ENCODE measurements at places on chromosomes 16 and 17.

GRCh38 chr17:58641887-58642311, 49.9 kb downstream of the TEX14 start:
- DNase-seq = no peak

- no peak for DNase-seq
These were observed 2.2 kb downstream of the SH2B1 start for GRCh38 chr16:28865722-28866453.

GRCh38 chr17:43576563-43577229, 30.6 kb upstream of the ETV4 start:
- DNase-seq = peak; percentile 70

DNA sequence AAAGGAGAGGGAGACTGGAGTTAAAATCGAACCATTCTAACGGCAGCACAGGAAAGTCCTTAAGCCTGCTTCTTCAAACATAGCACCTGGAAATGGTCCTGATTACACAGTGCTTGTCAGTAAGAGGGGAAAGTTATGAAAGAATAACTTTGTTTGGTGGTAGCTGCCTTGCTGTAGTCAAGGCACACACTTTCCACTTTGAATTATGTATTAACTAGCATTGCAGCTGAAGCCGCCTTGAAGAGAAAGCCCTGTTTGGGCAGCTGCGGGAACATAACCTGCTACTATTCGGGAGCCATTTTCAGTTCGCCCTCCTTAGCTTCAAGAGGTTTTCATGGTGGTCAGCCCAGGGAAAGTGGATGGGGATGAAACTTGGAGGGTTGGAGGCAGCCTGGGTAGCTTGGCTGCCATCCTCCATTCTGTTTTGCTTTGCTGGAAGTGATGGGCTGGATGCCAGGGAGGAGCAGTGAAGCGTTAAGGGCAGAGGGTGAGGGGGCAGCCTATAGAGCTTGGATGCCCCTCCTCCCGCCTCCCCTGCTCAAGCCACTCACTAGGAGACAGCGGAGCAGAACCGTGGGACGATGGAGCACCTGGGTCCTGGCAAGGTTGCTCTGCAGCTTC, 5.3 kb upstream of the HAS3 start:
- DNase-seq = no peak

DNA sequence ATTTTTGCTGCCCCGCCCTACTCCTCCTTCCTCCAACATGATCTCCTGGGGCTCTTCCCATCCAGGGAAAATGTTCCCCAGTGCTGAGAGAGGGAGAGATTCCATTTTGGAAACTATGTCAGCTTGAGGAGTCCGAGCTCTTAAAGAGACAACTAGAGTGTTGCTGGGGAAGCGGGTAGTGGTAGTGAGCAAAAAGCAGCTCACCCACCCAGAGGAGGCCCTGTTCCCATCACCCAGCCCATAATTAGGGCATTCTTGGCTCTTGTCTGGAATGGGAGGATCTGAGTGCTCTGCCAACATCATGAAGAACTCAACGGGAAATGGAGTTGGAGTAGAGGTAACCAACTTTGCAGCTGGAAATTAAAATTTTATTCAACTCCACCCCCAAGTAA, 9.1 kb upstream of the MSL1 start:
- DNase-seq = no peak

DNA sequence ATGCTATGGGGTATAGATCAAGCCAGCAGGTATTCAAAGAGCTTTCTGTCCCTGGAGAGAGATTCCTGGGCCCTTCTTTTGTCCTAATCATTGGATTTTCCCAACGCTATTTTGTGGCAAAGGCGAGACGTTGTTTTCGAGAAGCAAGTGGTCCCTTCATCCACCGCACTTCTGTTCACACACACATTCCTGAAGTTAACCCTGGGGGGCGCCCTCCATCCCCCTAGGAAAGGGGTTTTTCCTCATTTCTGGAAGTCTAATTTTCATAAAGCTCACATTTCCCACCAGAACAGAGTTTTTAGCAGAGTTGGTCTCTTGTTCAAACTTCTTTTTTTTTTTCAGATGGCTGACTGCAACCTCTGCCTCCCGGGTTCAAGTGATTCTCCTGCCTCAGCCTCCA, 11.9 kb downstream of the SCGB1C2 start:
- no peak for DNase-seq

DNA sequence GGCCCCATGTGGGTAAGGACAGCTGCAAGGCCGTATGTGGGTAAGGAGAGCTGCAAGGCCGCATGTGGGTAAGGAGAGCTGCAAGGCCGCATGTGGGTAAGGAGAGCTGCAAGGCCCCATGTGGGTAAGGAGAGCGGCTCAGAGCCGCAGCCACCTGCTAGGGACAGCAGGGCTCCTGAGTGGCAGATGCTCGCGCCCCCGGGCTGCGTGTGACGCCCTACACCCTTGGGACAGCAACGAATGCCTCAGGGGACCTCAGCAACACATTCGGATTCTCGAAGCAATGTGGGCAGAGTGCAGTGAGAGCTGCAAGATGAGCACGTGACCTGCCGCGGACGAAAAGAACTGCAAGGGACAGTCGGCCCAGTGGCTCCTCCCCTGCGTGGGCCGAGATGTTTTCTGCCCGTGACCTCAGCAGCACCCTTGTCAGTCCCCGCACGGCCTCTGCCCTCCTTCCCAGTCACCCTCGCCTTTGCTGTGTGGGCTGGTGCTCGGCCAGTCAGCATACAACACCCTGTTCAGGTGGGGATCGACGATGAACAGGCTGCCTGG, 9.6 kb upstream of the SLC38A8 start:
- no peak for DNase-seq

DNA sequence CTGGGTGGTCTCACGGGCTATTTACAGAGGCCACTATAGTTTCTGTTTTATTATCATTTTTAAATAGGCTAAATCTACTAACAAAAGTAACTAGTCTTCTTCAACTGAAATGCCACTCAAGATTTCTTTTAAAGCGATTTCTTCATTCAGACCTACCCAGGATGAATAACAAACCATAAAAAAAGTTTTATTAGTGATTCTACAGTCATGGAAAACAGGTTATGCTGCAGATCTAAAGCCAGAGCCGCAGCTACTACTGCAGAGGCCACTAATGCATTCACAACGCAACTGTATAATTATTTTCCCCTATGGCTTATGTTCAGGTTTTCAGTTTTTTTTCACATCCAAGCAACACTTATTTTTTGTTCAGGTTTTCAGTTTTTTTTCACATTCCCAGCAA, 136.2 kb upstream of the AXIN2 start:
- no peak for DNase-seq

Measured in CD4-positive, alpha-beta T cell treated with Interleukin-21 for 1 hour (primary cell).